ENCODE measurements at places on chromosomes 6 and 20. TPM values are rescaled to one million over a fixed set of nuclear protein-coding genes. Genes with fewer than 3 reads are reported as not detected.

The RBPJL gene
- not detected for total RNA-seq

The OXT gene
- not detected for total RNA-seq

The GHRH gene
- total RNA-seq, result not detected

The LGSN gene
- total RNA-seq, result not detected

The PAQR8 gene
- total RNA-seq, result 26.0 TPM

The CLPSL2 gene
- not detected for total RNA-seq

The ZNF334 gene
- total RNA-seq, result not detected
